ENCODE measurements at places on chromosomes 2 and 18.

- no peak for DNase-seq
Observed at GRCh38 chr2:25473758-25474340, 132.1 kb upstream of the DNMT3A start.

DNA sequence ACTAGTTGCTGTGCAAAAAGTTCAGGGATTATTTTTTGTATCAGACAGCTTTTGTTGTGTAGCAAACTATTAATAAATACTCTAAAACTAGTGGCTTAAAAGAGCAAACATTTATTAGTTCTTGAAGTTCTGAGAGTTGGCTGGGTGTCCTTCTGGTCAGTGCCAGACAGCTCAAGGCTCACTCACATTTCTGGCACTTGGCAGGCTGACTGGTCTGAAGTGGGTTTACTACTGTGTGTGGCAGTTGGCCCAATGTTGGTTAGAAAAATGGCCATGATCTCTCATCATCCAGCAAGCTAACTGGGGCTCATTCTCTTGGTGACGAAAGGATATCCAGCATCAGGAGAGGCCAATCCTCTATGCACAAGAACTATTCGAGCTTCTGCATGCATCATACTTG is 71.4 kb upstream of the ZNF385B start:
- DNase-seq = no peak

- no peak for DNase-seq
Observed at GRCh38 chr2:241412144-241412543, 56.1 kb downstream of the FARP2 start.

GRCh38 chr2:30147196-30147714 is 448 bp downstream of the YPEL5 start:
- DNase-seq = no peak

Measured in activated T-cell treated with anti-CD3 and anti-CD28 coated beads, Interleukin-2, amount 50 U/mL, for 48 hours (primary cell).